ENCODE measurements at places on chromosomes 11 and 22. TPM values are rescaled to one million over a fixed set of nuclear protein-coding genes. Genes with fewer than 3 reads are reported as not detected.

UBASH3B gene
- total RNA-seq = 4.7 TPM

HSPB2 gene
- 3.1 TPM for total RNA-seq

TRPC6 gene
- 1.3 TPM for total RNA-seq

LRP5 gene
- total RNA-seq = 106 TPM

BANF1 gene
- 111 TPM for total RNA-seq

DNA sequence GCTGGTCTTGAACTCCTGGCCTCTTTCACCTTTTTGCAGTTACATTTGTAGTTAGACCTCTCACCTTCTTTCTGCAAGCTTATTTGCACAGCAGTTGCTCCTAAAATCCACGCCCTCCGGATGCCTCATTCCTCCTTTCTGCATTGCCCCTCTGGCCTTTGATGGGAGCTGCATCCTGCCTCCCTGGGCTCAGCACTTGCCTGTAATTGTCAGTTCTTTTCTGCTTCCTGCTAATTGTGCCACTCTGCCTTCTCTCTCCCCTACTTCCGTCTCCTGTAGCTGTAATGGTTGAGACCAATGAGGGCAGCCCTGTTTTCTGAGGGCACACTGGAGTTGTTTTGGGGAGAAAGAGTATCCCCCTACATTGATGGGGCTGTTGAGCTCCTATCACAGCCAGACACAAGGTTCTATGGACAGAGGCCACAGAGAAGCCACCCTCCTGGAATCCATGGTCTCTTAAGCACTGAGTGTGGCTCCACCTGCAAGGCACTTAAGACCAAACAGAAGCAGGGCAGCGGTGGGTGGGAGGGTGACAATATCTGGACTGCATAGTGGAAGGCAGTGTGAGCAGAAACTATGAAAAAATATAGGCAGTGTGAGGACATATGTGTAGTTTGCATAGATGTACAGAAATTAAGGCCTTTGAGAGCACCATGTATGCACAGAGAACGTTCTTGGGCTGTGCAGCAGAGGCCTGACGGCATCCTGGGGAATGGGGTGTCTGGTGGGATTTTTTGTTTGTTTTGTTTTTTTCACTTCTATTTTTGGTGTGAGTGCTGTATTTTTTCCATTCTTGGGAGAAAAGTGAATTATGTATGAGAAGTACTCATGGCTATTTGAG lies 30.5 kb downstream of the YDJC start:
- no peak for DNase-seq

GRCh38 chr22:44775862-44776261 lies 23.5 kb downstream of the ARHGAP8 start:
- DNase-seq = no peak

GRCh38 chr11:83970061-83970671 lies 684.0 kb upstream of the CCDC90B start:
- no peak for DNase-seq

DNA sequence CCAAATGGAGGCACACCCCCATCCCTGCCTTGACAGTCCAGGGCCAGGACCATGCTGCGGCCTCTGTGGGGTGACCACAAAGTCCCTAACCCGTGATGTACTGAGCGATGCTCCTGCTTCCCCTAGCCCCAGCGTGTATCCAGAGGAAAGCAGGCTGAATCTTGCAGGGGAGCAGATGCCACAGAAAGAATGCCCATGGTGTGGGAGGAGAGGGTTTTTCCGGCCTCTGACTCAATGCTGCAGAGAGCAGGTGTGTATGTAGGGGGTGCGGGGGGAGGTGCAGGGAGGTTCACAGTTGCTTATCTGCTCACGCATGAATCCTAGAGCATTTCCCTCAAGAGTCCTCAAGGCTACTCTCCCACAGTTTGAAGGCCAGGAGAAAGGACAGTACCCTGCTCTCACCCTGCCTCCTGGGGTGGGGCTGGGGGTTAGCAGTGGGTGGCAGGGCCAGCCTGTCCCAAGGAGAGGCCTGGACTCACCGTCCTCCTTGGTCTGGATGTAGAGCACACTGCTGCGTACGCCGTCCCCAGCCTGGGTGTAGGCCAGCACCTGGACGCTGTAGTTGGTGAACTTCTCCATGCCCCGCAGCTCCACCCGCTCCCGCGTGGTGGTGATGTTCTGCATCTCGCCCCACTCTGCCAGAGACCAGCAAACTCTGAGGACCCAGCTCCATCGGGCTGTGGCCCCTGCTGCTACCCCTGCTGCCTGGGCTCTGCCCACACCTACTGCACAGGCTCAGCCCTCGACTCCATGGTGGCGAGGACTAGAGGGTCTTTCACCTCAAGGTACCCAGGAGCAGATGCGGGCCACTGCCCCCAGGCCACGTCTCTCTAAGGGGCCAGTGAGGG lies 130.8 kb downstream of the CEP164 start:
- no peak for DNase-seq

DNA sequence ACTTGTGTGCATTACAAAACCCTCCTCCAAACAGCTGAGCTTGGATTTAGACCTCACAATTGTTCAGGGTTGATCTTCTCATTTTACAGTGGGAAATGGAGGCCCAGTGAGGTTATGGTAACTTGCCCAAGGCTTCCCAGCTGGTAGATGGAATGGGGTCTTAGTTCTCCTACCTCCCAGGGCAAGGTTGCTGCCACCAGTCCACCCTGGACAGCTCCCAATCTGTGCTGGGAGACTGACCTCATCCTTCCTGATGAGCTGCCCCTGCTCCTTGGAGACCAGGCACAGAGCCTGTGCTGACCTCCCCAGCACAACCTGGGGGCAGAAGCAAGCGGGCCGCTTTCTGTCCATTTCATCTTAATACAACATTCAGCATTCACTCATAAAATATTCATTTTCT lies 190.7 kb downstream of the ST3GAL4 start:
- no peak for DNase-seq

Measured in left colon (tissue), 2 donors.